Thyroid gland (tissue), 4 donors: ENCODE measurements at places on chromosomes 7 and 10. TPM values are rescaled to one million over a fixed set of nuclear protein-coding genes. Genes with fewer than 3 reads are reported as not detected.

CRTAC1 gene
- total RNA-seq, result 4.7 TPM

PKD2L1 gene
- total RNA-seq, result not detected

PIP gene
- total RNA-seq, result not detected

ANKRD61 gene
- total RNA-seq, result not detected

ADRA2A gene
- 9.1 TPM for total RNA-seq

ZNF425 gene
- 3.8 TPM for total RNA-seq

SPDYE2B gene
- total RNA-seq, result not detected
